ENCODE measurements at places on chromosomes 3 and 15.

GRCh38 chr15:73232776-73233175 is 136.0 kb downstream of the HCN4 start:
- no peak for DNase-seq

GRCh38 chr15:85063522-85064079 is 81.9 kb downstream of the PDE8A start:
- no peak for DNase-seq

DNA sequence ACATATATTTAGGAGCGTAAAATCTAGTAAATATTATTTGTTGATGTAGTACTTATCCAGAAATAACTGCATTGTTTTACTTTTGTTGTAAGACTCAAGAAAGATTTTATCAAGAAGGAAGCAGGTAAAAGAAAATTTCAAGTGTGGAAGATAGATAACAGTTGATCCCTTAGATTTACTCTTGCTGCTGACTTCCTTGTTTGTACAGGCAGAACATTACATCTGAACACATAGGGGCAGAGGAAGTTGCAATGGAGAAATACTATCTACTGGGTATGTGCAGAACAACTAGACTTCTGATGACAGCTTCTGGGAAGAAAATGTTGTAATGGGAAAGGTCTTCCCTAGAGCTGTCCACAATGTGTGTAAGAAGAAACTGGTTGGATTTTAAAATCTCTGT is 350.6 kb downstream of the NLGN1 start:
- DNase-seq = no peak

DNA sequence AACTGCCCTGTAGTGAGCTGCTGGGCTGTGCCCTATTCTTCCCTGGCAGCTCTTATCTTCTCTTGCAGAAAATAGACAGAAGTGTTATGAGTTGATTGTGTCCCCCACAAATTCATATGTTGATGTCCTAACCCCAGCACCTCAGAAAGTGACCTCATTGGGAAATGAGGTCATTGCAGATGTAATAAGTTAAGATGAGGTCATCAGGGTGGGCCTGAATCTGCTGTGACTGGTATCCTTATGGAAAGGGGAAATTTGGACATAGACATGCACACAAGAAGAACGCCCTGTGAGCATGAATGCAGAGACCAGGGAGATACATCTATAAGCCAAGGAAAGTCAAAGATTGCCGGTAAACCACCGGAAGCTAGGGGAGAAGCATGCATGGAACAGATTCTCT is 49.0 kb downstream of the SPSB4 start:
- DNase-seq = no peak

DNA sequence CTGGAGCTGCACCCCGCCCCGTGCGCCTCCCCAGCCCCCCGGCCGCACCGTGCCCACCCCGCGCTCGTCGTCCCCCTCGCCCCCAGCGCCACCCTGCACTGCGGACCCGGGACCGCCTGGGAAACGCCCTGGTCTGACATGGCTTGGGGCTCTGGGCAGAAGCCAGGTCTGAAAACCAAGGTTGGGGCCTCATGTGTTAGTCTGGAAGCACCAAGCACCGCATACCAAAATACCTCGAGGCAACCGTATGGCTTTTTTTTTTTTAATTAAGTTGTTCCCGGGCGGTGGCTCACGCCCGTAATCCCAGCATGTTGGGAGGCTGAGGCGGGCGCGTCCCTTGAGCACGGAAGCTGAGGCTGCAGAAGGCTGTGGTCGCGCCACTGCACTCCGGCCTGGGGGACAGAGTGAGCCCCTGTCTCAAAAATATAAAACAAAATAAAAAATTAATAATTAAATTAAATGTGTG is 91.5 kb upstream of the CHD2 start:
- no peak for DNase-seq

DNA sequence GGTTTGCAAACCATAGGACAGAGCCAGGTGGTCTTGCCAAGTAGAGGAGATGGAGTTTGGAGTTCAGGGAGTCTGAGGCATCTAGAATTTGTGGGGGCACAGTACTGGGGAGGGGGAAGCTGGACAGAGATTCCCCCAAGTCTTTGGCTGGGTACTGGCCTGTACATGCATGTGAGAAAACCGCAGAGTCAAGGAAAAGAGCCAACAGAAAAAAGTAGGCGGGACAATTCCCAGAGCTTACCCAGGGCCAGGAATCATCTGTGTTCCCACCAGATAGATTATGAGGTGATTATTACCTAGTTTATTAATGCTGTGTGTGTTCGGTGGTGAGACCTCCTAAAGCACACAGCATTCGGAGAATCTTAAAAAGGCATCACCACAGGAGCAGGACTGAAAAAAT is 11.3 kb downstream of the LYSMD4 start:
- no peak for DNase-seq

All from NCI-H187 (cell line).